ENCODE measurements at places on chromosomes 11 and 22.

GRCh38 chr22:27892811-27893210, 26.2 kb downstream of the PITPNB start:
- DNase-seq: no peak

GRCh38 chr11:123195188-123196059, at the start of gene CLMP:
CLMP (minus strand) TSS chr11:123195248; CDS start chr11:123194940, 308 bp downstream.
- no peak for DNase-seq

- DNase-seq: no peak
Observed at GRCh38 chr11:135033540-135033939, 621.5 kb upstream of the B3GAT1 start.

DNA sequence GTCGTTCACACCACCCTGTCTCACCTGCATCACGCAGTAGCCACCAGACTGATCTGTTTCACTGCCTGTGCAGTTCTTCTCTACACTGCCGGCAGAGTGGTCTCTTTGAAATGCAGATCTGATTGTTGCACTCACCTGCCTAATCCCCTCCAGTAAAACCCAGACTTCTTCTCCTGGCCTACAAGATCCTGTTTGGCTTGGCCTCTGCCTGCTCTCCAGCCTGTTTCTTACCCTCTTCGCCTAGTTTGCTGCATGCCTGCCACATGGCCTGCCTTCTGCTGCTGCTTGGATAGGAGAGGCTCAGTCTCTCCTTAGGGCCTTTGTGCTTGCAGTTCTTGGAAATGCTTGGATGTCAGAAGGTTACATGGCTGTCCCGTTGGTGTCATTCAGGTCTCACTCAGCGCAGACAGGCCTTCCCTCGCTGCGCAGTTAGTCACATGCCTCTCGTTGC, 42.0 kb downstream of the PACS1 start:
- DNase-seq: no peak

DNA sequence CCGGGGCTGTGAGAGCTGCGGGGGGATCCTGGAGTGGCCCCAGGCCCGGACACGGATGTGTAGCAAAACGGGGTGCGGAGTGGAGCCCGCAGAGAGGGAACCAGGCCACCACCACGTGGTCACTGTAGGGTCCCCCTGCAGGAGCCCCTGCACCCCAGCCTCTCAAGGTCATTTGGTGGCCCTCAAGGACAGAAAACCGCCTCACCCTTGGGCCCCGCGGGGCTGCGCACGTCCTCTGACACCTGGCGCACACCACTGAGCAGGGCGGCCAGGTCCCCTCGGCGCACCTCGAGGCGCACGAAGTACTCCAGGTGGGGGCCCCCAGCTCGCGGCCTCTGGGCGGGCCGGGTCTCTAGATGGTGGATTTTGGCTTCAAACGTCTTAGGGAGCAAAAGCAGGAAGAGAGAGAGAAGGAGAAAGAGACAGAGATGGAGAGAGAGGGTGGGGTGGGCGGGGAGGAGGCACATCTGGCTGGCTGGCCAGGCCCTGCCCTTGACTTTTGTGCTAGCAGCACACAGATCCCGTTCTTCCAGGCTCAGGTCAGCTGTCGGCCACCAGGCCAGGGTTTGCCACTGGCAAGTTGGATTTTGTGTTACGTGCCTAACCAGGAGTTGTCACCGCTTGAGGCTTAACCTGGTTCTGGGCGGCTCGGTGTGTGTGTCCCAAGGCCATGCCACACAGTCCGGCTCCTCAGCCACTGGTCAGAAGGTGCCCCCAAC, 3.2 kb downstream of the TH start:
- no peak for DNase-seq

DNA sequence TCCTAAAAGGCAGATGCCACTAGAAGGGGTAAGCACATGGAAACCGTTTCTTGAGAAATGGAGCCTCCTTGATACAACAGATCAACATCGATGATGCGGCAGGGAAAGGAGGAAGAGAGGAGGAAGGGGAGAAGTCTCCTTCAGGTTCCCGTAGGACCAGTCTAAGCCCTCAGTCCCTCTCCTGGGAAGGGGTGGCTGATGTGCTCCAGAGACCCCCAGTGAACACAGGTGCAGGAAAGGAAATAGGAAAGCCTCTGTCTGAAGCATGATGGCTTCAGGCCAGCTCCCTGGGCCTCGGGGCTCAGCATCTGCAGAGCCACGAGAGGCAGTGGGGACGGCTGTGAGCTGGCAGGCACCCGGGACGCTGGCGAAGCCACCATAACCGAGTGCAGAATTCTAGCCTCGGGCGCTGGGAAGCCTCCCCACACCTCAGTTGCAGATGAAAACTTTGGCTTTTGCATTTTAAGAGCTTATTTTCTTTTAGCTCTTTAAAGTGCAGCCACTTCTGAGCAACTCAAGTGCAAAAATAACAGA, 1.8 kb downstream of the SPATA19 start:
- no peak for DNase-seq

DNA sequence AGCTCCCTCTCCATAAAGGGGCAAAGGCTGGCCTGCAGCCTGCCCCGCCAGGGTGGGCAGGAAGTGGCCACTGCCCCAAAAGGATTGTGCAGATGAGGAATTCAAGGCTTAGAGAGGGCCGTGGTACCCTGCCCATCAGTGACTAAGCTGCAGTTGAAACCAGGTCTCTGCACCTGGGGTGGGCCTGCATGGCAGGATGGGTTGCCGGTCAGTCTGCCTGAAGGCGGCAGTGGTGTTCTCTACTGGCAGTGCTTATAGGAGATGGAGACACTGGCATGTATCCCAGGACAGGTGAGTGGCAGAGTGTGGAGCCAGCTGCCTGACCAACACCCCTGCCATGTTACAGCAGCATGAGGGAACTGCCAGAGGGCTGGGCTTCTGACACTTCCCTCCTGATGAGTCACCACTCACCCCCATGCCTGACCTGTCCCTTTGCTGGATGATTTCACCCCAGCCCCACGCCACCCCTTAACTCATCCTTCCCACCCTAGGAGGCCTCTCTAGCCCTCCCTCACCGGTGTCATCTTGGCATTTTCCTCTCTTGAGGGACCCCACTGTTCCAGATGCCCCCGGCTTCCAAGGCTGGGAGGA, 70.2 kb upstream of the LMO1 start:
- DNase-seq: no peak

- DNase-seq: no peak
Observed at GRCh38 chr22:35742342-35743100, 24.8 kb downstream of the APOL5 start.
